ENCODE measurements at places on chromosomes 16 and 17.

- DNase-seq, result no peak
These were observed 215.1 kb upstream of the GSE1 start for GRCh38 chr16:85398050-85398451.

GRCh38 chr16:30499284-30499683, 26.7 kb downstream of the ITGAL start:
- no peak for DNase-seq

DNA sequence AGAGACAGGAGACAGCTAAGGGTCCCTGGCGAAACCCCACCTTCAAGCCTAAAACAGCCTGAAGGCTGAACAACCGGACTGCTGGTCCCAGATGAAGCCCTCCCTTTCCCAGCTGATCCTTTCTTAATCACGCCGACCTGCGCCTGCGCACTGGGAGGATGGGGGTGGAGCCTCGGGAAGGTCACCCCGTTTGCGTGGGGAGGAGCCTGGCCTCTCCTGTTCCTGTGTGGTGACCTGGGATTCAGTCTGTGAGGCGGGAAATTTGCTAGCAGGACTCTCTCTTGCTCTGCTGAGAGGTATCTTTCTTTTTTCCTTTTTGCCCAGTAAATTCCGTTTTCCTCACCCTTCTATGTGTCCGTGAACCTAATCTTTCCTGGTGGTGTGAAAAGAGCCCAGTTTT, 9.6 kb downstream of the FAM20A start:
- DNase-seq, result no peak

DNA sequence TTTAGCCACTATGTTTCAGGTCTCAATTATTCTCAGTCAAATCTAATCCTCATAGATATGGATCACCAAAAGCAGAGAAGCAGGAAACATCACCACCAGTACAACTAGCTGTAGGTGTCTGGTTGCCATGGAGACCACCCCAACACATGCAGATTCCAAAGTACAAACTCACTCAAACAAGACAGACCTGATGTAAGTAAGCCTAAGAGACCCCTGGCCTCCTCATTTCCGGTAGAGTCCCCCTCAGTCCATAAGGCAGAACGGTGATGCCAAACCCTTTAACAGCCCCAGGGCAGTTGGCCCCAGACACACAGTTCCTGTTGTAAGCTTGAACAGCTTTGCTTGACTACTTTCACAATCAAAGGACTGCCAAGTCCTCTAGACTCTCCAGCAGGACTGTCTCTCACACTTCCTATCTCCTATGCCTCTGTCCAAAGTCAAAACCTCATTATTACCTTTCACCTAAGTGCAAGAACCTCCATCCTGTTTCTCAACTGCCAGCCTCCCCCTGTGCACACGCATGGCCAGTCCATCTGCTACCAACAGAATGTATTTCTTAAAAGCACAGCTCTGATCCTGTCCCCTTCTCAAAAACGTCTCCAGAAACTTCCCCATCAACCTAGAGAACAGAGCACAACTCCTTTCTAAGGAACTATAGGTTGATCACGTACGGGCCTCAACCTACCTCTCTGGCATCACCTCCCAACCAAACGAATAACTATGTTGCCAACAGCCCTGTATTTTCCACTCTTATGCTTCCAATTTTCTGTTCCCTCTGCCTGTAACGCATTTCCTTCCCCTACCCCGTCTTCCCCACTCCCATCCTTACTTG, 23.9 kb downstream of the SLC39A11 start:
- DNase-seq, result no peak

GRCh38 chr16:48187779-48188178, 32.0 kb upstream of the ABCC12 start:
- DNase-seq, result no peak

GRCh38 chr16:89793955-89794354, 22.5 kb downstream of the FANCA start:
- DNase-seq, result no peak

GRCh38 chr17:64736804-64737492, 74.8 kb upstream of the SMURF2 start:
- DNase-seq, result no peak

- no peak for DNase-seq
These were observed 27.6 kb downstream of the MAP3K3 start for GRCh38 chr17:63649813-63650212.

DNA sequence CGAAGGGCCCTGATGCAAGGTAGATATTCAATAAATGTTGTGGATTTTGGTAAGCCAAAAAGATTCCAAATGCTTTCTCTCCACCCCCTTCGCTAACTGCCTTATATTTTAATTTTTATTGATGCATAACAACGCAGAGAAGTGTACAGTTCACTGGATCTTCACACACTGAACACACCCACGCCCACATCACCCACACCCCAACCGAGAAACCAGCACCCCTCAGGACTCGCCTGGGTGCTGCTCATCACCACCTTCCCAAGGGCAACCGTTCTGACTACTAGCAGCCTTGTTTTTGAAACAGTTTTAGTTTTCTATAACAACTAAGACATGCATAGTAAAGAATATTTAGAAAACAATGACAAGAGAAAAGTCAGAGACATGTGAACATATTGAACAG, 9.1 kb upstream of the PLCG2 start:
- no peak for DNase-seq

DNA sequence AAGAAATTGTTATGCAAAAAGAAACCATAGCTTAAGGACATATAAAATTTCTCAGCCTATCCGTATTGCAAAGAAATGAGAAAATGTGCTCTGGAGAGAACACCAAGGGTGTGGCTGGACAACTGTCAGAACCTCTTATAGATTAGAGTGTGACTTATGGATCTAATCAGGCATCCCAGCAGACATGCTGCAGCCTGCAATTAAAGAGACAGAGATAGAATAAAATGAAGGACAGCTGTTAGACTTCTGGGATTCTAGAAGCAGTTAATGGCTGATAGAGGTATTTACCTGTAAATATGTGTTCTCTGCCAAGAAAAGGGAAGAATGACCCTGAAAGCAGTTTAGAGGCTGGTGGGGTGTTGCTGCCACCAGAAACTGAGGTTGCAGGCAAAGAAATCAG, 160.1 kb upstream of the KIF2B start:
- no peak for DNase-seq

- no peak for DNase-seq
These were observed 28.3 kb downstream of the MAP2K4 start for GRCh38 chr17:12048843-12049473.

DNA sequence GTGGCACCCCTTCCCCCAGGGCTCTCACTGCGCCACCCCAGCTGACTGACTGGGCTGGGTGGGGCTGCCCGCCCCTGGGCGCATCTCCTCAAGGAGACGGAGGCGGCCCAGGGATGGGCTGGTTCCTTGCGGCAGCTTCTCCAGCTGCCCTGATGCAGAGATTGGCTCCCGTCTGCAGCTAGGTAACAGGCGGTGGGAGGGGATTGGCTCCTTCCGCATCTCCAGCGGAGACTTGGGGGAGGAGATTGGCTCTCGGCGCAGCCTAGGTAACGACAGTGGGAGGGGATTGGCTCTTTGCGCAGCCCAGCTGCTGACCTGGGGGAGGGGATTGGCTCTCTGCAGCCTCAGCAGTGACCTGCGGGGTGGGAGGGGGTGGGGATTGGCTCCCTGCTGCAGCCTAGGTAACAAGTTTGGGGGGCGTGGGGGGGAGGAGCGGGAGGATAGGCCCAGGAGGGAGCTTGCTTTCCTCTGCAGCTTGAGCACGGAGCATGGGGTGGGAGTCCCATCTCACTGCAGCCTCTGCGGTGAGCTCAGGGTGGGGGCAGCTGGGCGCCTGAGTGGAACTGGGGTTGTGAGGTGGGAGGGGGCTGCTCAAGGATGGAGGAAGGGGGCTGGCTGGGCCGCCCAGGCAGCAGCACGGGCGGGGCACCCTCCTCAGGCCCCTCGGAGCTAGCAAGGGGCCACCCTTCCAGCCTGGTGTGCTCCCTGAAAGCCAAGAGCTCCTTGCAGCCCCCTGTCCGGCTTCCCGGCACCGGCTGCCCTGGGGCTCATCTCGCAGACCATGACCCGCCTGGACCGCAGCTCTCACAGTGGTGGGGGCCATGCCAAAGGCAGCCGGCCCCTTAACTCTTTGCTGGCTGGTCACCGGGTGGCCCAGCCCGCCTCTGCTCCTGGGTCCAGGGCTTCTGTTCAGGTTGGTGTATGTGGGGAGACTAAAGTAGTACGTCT, 6.4 kb downstream of the NFE2L1 start:
- DNase-seq, result no peak

GRCh38 chr16:19672378-19672777, 45.6 kb downstream of the KNOP1 start:
- DNase-seq, result no peak

DNA sequence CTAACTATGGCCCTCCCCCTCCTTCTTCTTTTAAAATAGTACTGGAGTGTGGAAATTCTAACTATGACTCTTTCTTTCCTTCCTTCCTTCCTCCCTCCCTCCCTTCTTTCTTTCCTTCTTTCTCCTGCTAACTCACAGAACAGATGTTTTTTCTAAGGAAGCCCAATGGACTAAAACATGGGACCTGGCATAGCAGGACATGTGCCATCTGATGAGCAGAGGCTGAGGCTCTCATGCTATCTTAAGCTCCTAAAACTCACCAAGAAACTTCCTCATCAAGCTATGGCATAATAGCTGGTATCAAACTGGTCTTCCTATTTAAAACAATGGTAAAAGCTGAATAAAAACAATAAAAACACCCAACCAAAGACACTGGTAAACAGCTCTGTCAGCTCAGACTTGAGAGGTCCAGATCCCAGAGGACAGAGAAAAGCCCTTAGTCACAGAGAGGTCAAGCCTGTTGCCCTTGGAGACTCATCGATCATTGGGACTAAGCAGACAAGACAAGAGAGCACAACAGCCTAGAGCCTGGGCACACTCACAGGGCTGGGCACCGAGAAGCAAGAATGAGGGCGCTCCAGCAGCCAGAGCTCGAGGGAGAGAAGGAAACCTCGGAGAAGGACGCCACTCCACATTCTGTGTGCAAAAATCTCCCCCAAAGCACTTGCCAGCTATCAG, 27.6 kb downstream of the SLC38A10 start:
- DNase-seq, result no peak

- no peak for DNase-seq
These were observed 52.9 kb downstream of the ANKRD11 start for GRCh38 chr16:89437251-89437987.

DNA sequence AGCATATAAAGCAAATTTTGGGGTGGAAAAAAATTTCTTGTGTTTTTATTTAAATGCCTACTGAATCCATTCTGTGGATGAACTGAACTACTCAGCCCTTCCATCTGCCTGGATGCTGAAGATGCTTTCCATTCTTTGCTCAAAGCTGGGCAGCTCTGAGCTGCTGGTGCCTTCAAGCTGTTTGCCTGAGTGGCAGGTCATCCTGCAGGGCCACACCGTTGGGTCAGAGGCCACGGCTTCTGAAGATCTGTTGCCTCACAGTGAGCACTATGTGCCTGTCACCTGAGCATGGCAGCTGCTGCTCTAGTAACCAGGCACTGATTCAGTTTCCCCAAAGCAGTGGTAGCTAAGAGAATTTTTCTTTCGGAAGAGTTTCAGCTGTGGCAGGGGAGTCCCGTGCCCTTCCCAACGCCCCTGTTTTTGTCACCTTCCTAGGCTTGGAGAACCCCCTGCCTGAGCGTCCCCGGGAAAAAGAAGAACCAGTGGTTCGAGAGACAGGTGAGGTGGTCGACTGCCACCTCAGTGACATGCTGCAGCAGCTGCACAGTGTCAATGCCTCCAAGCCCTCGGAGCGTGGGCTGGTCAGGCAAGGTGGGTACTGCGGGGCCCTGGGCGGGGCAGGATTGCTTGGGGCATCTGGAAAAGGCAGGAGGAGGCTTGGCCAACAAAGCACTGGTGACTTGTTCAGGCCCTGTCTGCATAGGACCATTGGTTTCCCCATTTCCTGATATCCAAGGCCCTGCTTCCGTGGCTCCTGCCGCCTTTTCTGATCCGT, 8.5 kb downstream of the PLK1 start:
- DNase-seq, result no peak

- DNase-seq, result no peak
These were observed 11.7 kb upstream of the MNT start for GRCh38 chr17:2412561-2413021.

DNA sequence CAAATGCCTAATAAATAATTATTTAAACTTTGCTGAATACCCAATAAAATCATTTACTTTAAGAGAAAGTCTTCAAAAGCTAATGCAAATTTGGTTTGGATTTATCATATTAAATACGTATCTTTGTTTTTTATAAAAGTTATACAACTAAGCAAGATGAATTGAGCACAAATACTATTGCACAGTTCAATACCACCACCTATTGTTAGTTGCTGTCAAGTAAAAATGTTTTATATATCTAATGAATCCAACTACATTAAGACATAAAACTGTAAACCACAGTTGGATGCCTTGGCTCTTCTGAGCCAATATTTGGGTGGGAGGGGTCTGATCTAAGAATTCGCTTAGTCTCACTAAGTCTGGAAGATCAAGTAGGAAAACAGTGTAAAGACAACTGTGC, 7.7 kb downstream of the FBXL20 start:
- DNase-seq, result no peak

GRCh38 chr17:79182176-79183042, 107.8 kb downstream of the ENGASE start:
- DNase-seq, result no peak

GRCh38 chr17:9519583-9520272, 55.9 kb downstream of the STX8 start:
- DNase-seq, result no peak

DNA sequence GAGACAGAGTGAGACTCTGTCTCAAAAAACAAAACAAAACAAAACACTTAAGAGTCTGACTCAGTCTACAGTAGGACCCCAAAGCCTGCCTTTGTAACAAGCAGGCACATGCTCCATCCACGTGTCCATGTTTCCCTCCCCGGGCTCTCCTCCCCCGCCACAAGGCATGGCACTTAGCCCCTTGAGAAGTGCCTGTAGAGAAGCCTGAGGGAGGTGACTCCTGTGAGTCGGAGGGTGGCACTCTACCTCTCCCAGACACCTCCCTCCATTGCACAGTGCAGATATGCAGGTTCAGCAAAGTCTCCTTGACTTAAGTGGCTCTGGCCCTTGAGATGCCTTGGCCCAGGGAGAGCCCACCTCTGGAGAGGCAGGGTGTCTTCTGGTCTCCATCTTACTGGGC, 6.8 kb downstream of the FHOD1 start:
- no peak for DNase-seq

GRCh38 chr16:25093208-25094061, 18.1 kb upstream of the LCMT1 start:
- DNase-seq, result no peak

GRCh38 chr17:6706499-6706898, 6.7 kb downstream of the SLC13A5 start:
- no peak for DNase-seq

DNA sequence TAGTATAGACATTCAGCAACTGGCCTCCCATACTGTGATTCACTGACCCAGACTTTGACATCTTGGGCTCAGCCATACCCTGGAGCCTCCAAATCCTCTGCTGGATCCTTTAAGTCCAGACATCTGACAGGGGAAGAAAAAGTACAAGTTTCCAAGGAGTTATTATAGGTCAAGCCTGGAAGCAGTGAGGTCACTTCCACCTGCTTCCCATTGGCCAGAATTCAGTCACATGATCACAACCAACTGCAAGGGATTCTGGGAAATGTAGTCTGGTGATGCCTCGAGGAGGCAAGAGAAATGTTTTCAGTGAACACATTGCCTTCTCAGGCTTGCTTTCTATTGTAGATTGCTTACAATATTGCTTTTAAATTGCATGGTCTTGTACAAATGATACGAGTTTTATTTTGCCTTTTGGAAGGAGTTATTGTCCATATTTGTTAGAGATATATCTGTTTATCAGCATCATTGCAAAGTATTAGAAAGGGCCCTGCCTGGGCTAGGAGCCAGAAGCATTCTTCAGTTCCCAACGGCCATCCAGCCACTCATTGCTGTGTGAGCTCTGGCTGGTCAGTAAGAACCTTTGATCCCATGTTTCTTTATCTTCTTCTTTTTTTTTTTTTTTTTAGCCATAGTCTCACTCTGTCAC, 696.9 kb downstream of the WWOX start:
- DNase-seq, result no peak

Measured in T-helper 17 cell (primary cell).